ENCODE measurements at places on chromosomes 16 and 17.

DNA sequence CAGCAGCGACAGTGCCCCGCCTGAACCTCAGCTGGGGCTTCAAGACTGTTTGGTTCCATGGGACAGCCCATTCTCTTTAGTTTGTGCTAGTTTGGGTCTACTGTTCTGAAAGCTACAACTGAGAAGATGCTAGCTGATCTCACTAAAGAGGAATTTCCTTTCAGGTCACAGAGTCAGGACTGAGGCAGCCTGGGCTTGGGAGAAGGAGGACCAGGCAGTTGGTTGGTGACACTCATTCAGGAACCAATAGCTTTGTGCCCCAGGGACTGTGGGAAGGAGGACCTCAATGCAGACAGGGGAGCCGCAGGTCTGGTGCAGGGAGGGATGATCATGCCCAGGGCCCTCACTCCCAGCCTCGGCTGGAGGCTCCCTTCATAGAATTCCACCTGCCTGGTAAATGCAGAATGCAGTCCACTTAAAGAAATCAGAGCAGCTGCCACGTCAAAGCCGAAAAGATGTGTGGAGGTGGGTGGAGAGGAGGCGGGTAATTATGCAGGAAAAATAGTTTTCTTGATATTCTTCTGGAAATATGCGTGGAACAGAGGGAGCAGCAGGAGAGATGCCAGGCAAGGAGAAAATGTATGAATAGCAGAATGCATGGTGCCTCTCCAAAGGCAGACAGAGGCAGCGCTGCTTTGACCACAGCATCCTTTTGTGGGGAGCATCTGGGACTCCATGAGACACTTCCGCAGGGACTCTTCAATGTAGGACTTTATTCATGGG is 32.6 kb upstream of the ZFP90 start:
- no peak for DNase-seq

DNA sequence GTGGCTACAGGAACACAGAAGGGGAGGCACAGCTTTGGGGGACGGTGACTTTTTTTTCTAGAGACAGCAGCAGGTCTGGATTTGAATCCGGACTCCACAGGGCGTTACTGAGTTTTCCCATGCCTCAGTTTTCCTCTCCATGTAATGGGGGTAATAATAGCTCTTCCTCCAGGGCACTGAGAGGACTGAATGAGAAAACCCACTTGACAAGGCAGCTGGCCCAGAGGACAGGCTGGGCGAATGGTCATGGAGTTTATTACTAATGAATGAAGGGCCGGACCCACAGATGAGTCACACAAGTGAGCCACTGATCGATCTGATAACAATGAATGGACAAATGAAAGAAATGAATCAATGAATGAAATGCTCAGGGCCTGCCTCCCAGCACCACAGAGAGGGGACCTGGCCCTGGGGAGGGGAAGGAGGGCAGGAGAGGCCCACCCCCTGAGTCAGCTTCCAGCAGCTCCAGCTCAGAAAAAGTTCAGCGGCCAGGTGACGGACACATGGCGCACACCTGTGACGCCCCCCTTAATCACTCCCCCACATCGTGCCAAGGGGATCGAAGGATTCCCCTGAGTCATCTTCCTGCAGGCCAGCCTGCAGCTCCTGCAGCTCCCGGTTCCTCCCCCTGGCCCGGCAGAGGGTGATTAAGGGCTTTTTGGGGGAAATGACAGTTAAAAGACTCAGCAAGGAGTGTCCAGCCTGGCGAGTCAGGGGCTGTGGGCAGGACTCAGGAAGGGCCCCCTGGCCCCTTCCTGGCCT is 54.3 kb downstream of the SOCS1 start:
- DNase-seq, result peak; percentile 57

DNA sequence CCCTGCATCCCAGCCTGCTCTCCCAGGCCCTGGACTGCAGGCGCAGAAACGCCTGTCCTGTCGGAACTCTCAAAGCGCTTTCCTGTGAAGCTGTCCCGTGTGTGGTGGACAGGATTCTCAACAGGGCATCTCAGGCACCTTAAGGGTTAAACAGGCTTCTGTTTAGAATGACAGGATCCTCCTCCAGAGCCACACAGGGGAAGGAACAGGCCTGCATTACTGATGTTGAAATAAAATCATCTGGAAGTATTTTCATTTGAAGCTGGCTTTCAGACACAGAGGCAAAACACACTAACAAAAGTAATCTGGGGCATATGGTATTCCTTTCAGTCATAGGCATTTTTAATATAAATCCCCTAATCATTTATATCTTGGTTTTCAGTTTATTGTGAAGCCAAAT is 7.4 kb downstream of the HS3ST3A1 start:
- DNase-seq, result no peak

DNA sequence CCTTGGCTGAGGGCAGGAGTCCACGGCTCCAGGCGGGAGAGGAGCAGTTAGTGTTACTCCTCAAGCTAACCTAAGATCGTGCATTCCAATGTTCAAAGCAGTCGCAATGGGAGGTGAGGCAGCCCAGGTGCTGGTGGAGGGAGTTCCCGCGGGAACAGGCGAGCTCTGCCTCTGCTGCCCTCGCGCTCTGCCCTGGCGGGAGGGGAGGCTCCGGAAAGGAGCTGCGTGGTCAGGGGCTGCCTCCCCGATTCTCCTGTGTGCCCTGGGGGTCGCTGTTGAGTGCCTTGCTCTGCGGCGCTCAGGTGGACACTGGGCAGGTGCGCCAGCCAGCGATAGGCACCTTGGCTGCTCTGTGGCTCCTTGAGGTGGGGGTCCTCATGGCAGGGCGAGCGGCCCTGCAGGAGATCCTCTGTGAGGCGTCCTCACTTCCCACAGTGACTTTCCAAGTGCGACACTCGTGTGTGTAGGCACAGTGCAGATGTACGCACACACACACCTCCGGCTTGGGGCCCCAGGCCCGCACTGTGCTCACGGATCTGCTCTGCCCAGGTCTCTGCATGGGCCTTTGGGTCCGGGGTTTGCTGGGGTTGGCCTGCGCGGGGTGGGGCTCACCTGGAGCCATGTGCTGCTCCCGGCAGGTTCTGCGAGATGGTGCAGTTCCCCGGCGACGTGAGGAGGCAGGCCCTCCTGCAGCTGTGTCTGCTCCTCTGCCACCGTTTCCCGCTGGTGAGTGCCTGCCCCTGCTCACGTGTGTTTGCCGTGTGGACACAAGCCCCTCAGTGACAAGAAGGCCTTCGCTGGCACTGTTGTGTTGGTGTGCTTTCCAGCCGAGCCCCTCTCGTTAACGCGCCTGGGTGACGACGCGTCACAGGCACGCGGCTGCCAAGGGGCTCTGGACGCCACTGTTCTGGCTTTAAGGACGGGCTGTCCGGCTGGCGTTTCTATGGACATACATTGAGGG is 97.9 kb upstream of the ZNF750 start:
- DNase-seq, result no peak

DNA sequence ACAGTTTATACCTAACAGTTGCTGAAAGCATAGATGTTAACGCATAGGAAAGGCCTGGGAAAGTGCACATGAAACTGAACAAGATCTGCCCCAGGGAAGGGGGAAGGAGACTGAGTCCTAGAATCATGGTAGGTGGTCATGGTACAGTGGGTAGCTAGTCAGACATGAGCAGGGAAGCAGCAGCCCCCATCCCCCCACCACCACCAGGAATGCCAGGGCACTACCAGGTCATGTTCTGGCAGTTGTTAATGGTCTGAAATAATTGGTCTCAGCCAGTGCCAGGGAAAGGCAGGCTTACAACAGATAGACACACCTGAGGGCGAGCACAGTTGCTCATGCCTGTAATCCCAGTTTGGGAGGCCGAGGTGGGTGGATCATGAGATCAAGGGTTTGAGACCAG is 185.2 kb downstream of the CPPED1 start:
- no peak for DNase-seq

DNA sequence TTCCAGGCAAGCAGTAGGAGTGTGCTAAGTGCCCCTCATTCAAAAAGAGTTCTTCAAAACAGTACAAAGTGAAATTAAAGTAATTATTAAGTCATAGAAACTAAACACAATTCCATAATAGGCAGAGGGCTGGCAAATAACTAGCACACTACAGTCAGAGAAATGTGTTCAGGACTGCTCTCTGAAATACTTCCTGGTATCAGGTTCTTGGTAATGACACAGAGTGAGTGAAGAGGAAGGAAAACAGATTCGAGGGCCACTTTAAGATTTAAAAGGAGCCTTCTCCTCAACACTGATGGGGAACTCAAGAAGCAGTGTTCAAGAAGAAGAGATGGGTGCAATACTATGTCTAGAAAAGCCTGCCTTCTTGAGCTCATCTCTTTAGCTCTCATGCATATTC is 139.2 kb downstream of the TOX3 start:
- no peak for DNase-seq

DNA sequence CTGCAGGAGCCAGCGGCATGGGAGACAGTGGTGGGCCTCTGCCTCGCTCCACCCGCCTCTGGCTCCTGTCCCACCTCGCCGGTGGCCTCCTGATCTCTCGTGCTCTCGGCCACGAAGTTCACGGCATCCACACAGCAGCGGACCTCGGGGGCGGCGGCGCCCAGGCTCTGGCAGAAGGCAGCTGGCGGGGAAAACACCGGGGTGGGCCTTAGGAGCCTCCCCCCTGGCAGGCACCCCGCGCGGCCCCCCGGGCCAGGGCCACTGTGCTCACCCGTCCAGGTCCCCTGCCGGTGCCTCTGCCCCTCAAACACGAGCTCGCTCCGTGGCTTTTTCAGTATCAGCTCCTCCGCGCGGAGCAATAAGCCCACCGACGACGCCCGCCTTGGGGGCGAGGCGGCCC is 409 bp upstream of the C17orf107 start:
- no peak for DNase-seq

- peak; percentile 37 for DNase-seq
Measured at GRCh38 chr16:85253084-85253941, 141.0 kb upstream of the CIBAR2 start.

- no peak for DNase-seq
Measured at GRCh38 chr17:49029801-49030200, 32.6 kb downstream of the IGF2BP1 start.

DNA sequence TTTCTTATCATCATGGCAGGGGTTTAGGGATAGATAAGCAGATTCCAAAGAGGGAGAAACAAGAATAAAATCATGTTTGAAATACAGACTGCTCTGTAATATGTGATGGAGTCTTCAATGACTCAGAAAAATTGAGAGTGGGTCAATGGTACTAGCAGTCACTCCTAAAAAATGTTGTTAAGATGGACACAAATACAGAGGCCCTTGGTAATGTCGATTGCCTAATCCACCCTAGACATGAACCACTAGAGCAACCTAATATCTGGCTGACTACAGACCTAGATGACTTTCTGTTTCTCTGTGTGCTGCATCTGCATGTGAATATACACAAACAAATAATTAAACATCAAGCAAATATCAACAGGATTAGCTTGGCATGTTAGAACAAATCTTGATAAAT is 135.8 kb downstream of the CDH8 start:
- no peak for DNase-seq

- no peak for DNase-seq
Measured at GRCh38 chr17:17018612-17019429, 23.4 kb upstream of the MPRIP start.

- DNase-seq, result no peak
Measured at GRCh38 chr16:72977127-72977526, 70.8 kb downstream of the ZFHX3 start.

DNA sequence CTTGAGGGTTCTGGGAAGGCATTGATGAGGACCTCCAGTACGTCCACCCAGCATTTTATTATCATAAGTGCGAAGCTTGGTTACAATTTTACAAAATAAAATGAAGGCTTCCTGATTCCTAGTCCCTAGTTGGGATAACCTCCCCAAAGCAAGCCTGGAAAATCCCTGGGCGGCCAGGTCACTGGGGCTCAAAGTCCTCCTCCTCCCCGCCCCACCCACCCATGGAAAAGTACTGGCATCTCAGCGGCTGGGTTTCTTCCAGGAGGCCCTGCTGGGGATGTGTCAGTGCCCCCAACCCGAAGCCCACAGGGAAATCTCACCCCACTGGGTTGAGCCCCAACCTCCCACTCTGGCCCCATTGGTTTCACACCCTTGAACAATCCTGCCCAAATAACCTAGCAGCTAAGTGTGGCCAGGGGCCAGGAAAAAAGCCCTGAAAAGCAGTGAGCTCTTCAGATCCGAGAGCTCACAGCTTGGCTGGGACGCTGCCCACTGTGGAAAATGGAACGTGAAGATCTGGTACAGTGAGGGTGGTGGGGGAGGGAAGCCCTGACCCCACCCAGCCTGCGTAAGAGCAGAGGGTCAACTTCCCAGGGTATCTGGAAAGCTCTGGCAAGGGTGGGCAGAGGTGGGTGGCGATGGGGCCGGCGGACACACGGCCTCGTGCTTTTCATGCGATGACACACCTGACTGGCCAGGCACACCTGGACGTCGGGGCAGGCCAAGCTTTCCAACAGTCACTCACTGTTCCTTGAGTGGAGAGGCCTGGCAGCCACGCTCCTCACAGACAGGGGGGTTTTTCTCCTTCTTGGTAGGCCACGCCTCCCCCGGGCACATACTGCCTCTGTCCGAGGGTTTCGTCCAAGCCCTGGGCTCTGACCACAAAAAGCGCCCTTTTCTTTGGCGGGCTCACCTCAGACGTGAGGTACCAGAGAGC is 324.5 kb downstream of the SOX9 start:
- DNase-seq, result no peak

- DNase-seq, result no peak
Measured at GRCh38 chr17:73100363-73100762, 7.9 kb upstream of the SLC39A11 start.

Measured in COLO829 (cell line).